Nephron progenitor cell (in vitro differentiated cells): ENCODE measurements at places on chromosomes 16 and 17.

DNA sequence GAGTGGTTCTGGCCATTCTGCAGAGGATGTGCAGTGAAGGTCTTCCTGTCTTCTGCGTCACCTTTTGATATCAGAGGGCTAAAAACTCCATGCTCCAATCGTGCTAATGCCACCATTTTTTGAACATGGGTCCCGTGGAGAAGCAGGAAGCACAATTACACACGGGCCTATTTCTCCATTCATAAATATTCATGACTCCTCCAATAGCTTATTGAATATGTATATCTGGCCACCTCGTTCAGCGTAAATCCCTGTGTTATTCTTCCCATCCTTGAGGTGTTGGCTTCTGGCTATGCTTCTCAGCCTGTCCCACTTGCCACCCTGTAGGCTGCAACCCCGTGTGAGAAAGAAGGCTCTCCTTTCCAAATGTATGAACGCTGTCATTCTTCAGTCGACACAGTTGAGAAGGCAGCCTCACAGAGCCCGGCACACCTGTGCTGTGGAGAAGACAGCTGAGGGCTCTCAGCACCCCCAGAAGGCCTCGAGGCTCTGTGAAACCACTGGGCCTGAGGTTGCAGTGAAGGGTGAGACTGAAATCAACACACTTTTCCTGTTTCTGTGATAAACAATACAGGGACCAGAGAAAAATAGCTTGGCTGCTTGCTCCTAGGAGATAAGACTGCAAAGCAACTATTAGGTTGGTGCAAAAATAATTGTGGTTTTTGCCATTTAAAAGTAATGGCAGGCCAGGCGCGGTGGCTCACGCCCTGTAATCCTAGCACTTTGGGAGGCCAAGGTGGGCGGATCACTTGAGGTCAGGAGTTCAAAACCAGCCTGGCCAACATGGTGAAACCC lies 4.9 kb upstream of the ANKRD40CL start:
- DNase-seq = no peak

DNA sequence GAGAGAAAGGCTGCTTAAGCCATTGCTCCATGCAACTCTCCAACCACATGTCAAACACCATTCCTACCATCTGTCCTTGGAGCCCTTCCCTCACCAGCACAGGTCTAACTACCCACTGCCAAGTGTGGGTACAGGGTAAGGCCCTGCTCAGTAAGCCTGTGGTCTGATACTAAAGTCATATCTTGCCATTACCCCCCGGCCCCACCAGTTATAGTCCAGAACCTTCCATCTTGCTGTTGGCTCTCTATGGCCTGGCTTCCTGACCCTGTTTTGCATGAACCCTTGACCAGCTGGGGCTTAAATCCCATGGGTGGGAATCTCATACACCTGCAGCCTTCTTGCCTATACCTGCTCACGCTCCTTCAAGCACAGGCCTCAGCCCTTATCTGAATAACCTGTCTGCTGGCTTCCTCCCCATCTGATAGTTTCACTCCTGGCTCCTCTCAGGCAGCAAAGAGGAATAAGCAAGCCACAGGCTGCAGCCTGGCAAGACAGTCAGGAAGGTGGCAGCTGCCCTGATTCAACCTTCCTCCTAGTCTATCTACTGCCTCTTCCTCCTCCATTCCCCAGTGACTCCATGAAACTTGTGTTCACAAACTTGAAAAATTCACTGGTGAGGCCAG lies 64.1 kb downstream of the ZFHX3 start:
- no peak for DNase-seq

DNA sequence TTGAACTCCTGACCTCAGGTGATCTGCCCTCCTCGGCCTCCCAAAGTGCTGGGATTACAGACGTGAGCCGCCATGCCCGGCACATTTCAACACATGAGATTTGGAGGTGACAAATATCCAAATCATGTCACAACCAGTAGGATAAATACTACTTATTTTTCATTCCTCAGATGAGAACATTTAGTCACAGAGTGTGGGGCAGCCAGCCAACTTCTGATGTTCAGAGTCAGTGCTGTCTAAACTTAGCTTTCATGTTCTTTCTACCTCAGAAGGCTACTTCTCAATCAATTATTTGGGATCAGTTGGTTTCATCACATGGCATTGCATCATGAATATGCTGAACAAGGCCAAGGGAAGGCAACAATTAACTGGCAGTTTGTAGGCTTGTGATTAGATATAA lies 134.5 kb downstream of the CDH13 start:
- DNase-seq = no peak

DNA sequence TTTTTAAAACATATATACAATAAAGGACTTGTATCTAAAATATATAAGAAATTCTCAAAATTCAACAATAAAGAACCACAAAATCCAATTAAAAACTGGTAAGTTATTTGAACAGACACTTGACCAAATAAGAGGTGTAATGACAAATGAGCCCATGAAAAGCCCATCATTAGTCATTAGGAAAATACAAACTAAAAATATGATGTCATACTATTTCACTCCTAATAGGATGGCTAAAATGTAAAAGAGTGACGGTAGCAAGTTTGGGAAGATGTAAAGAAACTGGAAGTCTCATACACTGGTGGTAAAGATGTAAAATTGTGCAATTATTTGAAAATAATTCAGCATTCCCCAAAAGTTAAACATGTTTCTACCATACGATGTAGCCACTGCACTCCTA lies 1095.3 kb upstream of the CDH8 start:
- DNase-seq = no peak

DNA sequence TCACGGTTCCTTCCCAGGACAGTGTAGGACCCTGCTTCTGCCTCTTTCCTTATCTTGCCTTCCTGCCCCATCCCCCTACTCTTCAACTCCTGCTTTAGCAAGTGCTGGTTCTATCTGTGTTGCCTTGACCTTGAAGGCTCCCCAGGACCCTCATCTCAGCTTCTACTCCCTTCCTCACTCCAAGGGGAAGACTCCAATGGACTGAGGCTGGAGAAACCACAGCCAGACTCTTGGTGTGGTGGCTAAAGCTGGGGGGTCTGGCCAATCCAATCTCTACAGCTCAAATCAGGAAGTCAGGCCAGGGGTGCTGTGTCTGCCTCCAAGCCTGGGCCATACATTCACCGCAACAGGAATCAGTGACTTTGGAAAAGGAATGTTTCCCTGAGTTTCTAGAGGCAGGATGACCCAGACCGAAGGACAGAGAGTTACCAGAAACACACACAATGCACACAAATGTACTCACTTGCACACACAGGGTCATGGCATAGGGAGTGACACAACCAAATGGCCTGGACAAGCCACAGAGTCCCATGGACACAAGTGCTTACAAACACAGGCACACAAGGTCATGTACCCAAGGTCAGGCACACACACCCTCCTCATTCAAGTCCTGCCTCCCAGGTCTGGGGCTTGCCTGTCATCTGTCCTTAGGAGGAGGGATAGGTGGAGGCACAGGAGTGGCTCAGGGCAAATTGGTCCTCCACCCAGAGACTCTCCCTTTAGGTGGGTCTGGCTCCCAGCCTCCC lies 1.7 kb upstream of the HSD11B2 start:
- no peak for DNase-seq

GRCh38 chr16:2591476-2592240 lies 53.8 kb downstream of the PDPK1 start:
- no peak for DNase-seq

- DNase-seq = no peak
These were observed 48.4 kb downstream of the TOX3 start for GRCh38 chr16:52498328-52499059.

DNA sequence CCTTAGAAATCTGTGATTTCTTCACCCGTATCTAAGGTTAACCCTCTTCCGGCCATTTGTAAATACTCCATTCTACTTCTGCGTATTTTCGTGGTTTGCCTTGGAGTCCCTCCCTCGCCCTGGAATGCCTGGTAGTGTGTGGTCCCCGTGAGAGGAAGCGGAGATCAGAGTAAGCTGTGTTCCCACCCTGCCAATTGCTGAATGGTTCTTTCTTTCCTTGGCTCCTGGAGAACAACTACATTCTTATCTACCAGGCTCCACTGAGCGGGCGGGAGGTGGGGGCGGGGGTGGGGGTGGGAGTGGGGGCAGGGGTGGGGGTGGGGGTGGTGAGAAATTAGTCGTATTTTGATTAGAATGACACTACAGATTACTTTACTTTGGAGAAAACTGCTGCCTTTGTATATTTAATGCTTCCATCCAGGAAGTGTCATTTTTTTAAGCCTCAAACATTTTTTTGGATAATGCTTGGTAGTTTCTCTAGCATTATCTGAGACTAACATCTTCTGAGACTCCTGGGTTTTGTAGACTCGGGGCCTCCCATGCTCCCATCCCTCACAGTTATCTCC lies 20.9 kb upstream of the FASN start:
- no peak for DNase-seq

- DNase-seq = no peak
These were observed 7.6 kb downstream of the ZFPM1 start for GRCh38 chr16:88460496-88461330.

GRCh38 chr17:61768405-61768804 lies 94.9 kb downstream of the BRIP1 start:
- no peak for DNase-seq

DNA sequence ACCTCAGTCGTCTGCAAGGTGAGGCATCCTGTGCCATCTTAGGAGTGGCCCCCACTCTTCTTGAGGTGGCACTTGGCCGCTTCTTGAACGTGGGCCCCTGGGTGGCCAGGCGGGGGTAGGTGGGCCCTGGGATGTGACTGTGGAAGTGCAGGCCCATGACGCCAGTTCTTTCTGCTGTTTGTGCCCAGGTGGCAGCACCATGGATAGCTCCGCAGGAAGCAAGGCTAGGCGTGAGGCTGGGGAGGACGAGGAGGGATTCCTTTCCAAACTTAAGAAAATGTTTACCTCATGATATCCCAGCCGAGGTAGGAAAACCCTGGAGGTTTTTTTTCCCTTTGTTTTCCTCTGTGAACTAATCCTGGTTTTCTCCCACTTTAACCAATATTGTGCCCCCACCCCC lies 19.8 kb downstream of the NMRAL1 start:
- DNase-seq = peak; percentile 45

GRCh38 chr16:2734844-2735515 lies 15.0 kb upstream of the PRSS27 start:
- DNase-seq = no peak

- DNase-seq = no peak
These were observed 8.5 kb downstream of the ZNF469 start for GRCh38 chr16:88391144-88391850.

- DNase-seq = peak; percentile 22
These were observed 521 bp downstream of the GGA2 start for GRCh38 chr16:23509782-23510163.

DNA sequence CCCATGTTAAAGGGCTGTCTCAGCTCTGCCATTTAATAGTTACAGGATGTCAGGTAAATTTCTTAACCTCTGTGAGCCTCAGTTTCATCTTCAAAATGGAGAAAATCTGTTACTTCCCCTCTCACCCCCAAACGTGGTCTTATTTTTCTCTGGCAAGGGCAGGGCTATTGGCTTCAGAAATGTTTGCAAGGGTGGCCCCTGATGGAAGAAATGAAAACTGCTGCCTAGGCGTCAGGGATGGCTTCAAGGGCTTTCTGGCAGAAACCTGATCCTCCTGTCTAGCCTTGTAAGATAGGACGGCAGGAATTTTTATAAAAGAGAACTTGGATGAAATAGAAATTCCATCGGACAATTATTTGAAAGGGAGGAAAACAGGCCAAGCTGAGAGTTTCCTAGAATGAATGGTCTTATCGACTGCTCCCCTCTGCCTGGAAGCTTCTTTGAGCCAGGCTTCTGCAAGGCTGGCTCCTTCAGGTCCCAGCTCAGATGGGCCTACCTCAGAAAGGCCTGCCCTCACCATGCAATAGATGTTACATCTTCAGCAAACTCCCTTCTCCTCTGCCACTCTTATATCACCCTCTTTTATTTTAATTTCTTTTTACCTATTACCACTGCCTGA lies 43.0 kb upstream of the TANGO6 start:
- peak; percentile 72 for DNase-seq

DNA sequence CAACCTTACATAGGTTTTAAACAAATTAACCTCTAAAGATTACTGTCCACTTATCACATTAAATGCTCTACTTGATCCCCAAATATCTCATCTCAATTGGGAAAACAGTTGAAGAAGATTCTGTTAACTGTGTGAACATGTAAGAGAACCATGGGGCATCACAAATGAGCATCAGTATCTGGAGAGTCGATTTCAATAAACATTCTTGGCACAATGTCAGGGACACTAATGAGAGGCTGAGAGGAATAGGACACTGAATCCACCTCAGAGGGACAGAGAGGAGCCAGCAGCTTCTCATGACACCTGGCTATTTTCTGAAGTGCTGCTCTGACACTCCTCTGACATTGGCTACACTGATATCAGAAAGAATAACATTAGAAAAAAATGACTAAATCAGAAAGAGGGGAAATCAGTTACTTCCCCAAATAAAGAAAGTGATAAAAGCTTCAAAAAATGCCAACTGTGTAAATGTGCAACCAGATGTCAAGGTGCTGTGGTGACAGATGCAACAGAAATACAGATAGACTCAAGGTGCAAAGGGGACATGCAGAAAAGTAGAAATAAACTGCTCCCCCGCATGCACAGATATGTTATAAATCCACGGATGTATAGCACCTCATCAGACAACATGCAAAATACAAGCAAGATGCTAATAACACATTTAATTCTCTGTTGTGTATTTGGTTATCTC lies 67.4 kb downstream of the SNX11 start:
- DNase-seq = no peak

DNA sequence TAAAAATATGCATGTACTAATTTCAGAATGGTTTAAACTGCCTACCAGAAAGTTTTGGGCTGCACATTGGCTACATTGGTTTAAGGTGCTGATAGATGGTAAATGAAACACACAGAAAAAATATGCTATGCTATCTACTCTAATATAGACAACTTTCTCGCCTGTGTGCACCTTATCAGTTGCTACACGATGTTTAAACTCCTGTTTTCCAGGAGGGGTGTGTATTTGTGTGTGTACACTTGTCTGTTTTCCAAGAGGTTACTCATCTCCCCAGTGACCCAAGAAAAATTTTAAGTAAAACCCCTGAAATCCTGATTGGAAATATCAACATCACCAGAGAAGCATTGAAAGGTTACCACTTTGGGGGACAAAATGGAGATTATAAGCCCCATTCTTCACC lies 21.6 kb upstream of the PSMC5 start:
- no peak for DNase-seq

DNA sequence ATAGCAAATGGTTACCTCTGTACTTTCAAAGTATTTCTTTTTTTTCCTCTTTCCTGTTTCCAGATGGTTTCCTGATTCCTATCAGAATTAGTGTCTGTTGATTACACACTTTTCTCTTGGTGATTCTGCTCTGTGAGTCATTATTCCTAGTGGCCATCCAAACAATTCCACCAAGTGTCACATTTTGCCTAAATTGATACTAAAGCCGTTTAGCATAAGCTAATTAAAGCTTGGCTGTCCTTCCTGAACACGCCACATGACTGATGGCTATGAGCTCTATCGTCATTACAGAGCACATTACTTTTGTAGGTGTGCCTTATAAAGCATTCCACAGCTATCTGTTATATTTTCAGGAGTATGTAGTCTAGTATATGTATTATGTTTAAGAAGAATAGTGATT lies 671.2 kb downstream of the CDH8 start:
- DNase-seq = no peak
